ENCODE measurements at places on chromosomes 7 and 10.

DNA sequence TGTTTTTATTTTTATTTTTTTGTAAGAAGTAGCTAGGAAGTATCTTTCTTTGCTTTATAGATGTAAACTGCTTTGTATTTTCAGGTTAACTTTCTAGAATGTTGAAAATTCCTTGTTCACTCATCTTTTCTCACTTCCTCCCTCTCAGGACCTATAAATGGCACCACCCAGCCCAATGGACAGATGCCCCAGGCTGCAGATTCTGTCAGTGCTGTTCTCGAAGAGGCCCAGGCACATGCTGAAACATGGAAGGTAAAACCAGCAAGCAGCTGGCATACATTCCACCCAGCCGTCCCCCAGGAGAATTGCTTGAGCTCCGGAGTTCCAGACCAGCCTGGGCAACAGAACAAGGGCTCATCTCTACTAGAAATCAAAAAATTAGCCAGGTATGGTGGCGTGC lies 47.1 kb upstream of the PDSS1 start:
- no peaks in the 10 kb centered on the region for H3K27me3 ChIP-seq
- no peaks in the 10 kb centered on the region for H3K4me1 ChIP-seq
- H3K27ac ChIP-seq, result no peak overlapping the region
- no peaks in the 10 kb centered on the region for H3K36me3 ChIP-seq
- no peak overlapping the region for H3K4me3 ChIP-seq

DNA sequence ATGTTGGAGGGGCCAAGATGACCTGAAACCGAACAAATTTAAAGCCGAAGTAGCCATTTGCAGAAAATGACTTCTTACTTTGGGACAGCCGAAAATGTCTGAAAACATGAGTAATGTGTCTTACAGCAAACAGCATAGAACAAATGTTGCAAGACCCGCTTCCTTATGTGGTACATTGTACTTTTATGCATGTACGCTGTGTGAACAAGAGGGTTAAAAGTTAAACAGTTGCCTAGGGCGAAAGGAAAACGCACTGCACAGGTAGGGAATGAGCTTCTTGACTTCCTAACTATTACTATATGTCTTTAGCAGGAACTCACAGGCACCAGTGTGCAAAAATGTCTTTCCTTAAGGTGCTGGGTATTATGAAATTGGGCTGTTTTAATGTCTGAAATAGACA lies 303.5 kb upstream of the MGMT start:
- H3K27ac ChIP-seq, result no peak overlapping the region
- no peaks in the 10 kb centered on the region for H3K36me3 ChIP-seq
- H3K4me1 ChIP-seq, result peaks cover 8% of the 10 kb centered on the region
- H3K27me3 ChIP-seq, result no peaks in the 10 kb centered on the region

DNA sequence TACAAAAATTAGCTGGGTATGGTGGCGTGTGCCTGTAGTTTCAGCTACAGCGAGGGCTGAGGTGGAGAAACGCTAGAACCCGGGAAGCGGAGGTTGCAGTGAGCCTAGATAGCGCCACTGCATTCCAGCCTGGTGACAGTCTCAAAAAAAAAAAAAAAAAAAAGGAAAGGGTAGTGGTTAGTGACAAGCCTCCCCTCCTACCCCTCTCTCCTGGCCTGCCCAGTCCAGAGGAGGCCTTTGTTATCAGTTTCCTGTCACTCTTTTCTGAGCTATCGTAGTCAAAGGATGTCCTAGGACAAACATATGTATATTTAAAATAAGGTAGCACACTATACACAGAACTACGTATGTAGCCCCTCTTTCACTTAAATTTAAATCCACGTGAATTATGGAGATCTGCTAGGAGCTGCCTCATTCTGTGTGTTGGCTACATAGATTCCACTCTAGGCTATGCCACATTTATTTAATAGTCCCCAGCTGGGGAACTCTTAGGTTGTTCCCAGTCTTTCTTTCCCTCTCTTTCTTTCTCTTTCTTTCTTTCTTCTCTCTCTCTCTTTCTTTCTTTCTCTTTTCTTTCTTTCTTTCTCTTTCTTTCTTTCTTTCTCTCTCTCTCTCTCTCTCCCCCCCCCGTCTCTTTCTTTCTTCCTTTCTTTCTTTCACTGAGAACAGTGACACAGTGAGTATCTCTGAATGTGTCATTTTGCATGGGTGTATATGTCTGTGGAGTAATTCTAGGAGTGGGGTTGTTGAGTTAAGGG lies 3.9 kb downstream of the TSPAN15 start:
- no peak for DNase-seq
- no peaks in the 10 kb centered on the region for H3K36me3 ChIP-seq
- H3K4me1 ChIP-seq, result peaks cover 5% of the 10 kb centered on the region

DNA sequence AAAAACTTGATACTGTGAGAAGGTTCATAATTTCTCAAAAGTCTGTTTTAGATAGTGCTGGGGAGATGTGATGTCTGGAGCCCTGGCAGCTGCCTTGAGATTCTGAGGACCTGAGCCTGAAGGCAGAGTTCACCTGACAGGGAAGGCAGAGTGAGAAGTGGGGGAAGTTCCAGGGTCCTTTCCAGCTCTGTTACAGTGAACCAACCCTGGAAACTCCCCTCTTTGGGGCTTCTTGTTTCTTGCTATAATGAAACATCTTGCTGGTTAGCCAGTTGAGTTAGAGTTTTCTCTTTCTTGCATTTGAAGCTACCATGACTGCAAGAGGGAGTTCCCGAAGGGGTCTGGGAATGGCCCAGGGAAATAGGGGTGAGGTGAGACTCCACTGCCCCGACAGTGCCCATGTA lies 158.9 kb upstream of the TNRC18 start:
- H3K4me3 ChIP-seq, result no peak overlapping the region
- no peaks in the 10 kb centered on the region for H3K36me3 ChIP-seq
- no peak overlapping the region for H3K27ac ChIP-seq
- H3K4me1 ChIP-seq, result peaks cover 9% of the 10 kb centered on the region
- H3K27me3 ChIP-seq, result peaks cover 15% of the 10 kb centered on the region

DNA sequence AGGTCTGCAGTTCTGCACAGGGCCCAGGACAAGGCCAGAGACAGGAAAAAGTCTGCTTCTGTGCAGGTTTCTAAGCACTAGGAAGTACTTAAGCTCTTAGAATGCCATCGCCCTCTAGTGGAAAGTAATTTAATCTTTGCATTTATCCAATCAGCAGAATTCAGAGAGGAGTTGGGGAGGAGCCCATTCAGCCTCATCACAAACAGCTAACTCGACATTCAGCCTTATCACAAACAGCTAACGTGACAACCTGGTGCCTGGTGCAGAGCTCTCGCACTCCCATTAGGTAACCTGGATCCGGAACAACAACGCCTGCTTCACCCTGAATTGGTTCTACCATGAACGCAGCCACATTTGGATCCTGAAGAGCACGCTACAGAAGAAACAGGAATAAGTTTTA lies 15.2 kb downstream of the OAT start:
- peaks cover 7% of the 10 kb centered on the region for H3K4me1 ChIP-seq
- no peak overlapping the region for H3K4me3 ChIP-seq
- peaks cover 17% of the 10 kb centered on the region for H3K36me3 ChIP-seq
- DNase-seq, result no peak
- H3K27me3 ChIP-seq, result no peaks in the 10 kb centered on the region
- no peak overlapping the region for H3K27ac ChIP-seq

Measured in activated naive CD8-positive, alpha-beta T cell treated with anti-CD3 and anti-CD28 coated beads for 36 hours (primary cell).